ENCODE measurements at places on chromosomes 7 and 10.

DNA sequence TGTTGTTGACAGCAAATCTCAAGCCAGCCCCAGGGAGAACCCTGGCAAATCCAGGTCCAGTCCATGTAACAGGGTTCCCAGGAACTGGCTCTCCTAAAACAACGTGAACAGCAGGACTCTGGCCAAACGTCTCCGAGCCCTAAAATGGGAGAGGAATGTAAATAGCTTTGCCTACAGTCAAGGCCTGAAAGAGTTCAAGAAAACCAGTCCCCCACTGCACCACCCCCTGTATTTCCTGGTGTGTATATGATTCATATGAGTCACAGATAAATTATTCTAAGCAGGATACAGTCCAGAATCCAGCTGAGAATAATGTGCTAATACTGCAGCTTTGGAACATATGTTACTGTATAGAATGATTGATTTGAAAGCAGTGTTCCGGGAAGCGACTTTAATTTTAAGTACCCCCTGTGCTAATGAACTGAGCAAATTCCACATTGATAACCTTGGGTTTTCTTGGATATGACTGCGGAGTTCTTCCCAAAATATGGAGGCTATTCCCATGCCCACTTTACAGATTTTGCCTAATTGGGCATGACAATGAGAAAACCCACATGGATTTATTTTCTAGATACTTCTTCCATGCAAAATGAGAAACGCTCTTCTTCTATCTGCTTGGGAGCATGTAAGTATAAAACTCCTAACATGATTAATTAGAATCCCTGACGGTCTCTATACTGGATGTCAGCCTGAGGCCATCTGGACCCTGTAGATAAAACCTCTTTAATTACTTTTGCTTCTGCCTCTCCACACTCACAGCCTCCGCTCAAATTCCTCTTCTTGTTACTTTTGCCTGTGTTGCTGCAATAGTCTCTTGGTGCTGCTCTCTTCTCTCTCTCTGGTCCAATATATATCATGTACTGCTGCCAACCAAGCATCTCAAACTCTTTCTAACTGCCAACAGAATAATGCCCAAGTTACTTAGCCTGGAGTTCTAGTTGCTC, 50.2 kb downstream of the LAMB4 start:
- peak; percentile 82 for DNase-seq

GRCh38 chr10:69392481-69393000, 24.2 kb downstream of the TACR2 start:
- DNase-seq, result peak; percentile 56

DNA sequence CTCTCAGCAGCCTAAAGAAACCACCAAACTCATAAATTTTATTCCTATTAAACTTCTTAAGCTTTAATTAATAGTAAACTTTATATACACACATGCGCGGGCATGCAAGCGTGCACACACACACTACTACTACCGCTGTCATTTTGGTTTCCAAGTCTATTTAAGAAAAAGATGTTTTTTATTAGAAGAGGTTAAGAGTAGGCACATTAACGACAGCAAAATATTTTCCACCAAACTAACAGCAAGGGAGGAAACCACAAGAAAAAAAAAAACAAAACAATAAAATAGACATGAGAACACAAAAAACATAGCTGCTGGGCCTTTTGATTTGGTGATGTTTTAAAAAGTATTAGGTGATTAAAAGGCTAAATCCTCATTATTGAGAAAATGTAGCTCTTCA, 28.6 kb downstream of the RTKN2 start:
- no peak for DNase-seq

DNA sequence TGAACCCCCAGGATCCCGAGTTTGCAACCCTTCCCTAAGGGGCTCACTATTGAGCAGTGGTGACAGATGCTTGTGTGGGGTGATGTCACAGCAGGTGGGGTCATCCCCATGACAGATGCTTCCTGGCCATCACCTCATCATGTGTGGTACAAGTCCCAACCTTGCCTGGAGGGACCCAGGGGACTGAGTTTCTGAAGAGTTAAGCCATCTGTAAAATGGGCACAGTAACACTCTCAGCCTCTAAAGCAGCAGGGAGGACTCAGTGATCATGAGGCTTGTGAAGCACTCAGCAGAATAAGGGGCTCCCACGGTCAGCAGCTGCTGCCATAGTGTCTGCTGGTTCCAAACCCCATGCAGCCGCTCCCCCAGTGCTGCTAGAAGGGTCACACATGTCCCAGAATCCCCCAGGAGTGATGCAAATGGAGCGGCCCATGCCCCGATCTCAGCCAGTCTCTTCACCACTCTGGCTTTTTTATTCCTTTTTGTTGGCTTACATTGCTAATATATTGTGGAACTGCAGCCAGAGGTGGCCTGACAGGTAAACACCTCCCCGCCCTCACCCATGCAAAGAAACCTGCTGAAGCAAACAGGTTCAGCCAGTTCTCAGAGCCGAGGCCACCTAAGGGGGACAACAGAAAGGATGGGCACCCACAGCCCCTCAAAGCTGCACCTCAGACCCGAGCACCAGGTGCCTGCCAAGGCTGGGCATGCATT, 102.1 kb upstream of the PDGFA start:
- no peak for DNase-seq

- DNase-seq, result no peak
Measured at GRCh38 chr10:22727663-22728062, 13.3 kb upstream of the PIP4K2A start.

DNA sequence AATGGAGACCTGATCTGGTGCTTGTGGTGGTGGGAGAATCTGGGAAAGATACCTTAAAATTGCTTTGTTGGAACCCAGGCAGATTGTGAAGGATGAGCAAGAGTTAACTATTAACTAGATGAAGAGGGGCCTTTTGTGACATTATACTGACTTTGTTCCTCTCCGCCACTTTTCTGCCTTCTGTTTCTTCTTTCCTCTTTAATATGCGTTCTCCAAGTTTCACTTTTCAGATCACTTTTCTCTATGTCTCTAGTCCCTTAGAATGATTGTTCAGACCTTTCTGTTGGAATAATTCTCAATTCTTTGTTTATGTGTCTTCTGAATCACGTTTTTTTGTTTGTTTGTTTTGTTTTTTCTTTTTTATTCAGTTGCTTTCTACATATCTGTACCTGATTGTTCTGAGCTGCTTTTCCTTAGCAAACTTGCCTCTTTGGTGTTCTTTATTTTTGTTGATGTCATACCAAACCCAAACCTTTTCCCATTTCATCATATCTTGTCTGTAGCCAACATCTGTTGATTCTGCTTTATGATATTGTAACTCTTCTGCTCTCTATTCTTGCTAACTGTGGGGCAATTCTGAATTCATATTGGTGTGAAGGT, 2.8 kb downstream of the BMPR1A start:
- no peak for DNase-seq

DNA sequence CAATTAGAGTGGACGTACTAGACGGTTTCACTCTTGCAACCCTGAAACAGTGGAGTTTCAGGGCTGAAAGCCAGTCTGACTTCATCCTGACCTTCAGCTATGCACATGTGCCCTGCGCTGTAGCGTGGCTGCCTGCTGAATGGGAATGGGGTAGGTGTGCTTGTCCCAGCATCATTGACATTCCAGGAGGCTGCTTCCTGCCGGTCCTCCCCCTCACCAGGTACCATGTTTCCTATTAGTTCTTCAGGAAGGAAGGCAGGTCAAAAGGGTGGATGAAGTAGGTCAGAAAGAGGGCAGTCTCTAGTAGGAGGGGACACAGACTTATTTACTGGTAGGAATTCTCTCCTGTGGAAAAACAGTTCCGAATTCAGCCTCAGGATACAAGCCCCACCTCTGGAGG, 551.8 kb upstream of the GALNT17 start:
- no peak for DNase-seq

GRCh38 chr7:91465595-91466061, 201.4 kb downstream of the FZD1 start:
- DNase-seq, result no peak

- DNase-seq, result no peak
Measured at GRCh38 chr7:44618753-44619152, 12.3 kb downstream of the OGDH start.

DNA sequence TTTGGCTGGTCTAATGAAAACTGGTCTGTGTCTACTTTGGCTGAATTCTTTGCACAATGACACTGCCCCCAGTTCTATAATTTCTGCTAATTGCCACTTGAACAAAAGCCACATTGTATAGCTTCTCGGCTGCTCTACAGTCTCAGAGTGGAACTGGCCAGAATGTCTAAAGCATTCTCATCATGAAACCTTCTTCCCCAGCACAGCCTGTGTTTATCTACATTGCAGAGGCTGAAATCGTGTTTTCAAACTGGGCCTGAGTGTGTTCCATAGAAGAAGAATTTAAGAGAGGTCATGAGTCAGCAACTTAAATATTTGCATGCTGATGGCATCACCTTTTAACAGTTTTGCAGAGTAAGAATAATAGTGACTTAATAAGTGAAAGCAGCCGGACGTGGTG, 177.2 kb downstream of the BUB3 start:
- DNase-seq, result no peak

GRCh38 chr7:47776335-47776734, 171.9 kb downstream of the PKD1L1 start:
- no peak for DNase-seq

GRCh38 chr10:61028861-61029361, 84.9 kb upstream of the RHOBTB1 start:
- no peak for DNase-seq

DNA sequence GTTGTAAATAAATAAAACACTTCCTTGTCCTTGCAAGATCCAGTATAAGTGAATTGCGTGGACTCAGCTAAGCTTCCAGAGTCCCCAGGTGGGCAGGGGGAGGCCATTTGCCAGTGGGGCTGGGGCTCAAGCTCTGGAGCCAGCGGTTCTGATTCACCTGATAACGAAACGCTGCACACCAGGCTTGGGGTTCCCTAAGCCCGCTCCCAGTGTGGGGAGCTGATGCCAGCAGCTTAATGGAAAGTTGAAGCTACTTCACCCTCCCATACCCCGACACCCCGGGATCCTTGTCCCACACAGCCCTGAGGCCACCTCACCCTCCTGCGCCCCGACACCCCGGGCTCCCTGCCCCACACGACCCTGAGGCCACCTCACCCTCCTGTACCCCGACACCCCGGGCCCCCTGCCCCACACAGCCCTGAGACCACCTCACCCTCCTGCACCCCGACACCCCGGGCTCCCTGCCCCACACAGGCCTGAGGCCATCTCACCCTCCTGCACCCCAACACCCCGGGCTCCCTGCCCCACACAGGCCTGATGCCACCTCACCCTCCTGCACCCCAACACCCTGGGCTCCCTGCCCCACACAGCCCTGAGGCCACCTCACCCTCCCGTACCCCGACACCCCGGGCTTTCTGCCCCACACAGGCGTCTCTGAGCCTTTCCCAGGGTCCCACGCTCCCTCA, 30.8 kb downstream of the FKBP6 start:
- DNase-seq, result no peak

- no peak for DNase-seq
Measured at GRCh38 chr10:126187399-126187798, 200.9 kb downstream of the ADAM12 start.

GRCh38 chr7:99393355-99394187, 14.8 kb downstream of the PDAP1 start:
- DNase-seq, result peak; percentile 12

- DNase-seq, result no peak
Measured at GRCh38 chr7:41809529-41809939, 106.6 kb upstream of the INHBA start.

GRCh38 chr7:28297801-28298459, 114.4 kb upstream of the CREB5 start:
- no peak for DNase-seq

DNA sequence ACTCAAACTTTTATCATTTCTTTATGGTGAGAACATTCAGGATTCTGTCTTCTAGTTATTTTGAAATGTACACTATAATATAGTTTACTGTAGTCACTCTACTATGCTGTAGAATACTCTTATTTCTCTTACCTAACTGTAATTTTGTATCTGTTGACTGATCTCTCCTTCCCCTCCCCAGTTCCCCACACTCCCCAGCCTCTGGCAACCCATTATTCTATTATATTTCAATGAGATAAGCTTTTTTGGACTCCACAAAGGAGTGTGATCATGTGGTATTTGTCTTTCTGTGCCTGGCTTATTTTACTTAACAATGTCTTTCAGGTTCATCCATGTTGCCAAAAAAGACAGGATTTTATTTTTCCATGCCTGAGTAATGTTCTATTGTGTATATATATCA, 71.4 kb upstream of the DYNC1I1 start:
- no peak for DNase-seq

DNA sequence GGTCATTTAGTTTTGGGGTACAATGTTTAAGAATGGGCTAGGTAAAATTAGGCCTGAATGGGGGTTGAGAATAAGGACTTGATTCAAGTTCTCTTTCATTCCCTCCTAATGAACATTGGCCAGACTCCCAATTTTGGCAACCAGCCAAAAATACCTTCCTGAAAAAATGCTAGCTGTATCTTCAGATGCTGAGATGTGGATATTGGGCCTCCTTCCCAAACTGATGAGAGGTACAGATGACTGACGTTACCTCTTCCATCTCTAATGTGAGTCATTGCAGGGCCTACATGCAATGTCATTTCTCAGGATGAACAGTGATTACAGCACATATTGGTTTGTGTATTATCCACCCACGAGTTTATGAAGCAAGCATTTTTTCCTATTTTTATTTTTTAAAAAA, 151.6 kb downstream of the SND1 start:
- DNase-seq, result no peak

DNA sequence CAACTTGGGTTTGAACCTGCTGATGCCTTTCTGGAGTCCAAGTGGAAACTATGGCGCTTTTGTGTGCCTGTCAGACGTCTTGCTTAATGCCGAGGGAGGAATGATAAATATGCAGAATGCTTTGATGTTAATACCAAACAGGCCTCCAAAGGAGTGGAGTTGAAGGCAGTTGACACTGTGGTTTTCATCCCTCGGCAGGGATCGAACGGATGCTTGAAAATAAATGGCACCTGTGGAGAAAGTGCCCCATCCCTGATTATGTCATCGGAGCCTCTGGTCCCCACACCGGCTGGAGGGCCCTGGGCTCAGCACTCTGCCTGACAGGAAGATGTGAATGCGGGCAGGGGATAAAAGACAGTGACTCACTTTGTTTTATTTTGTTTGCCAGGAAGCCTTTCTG, 148.7 kb upstream of the GPR26 start:
- no peak for DNase-seq

DNA sequence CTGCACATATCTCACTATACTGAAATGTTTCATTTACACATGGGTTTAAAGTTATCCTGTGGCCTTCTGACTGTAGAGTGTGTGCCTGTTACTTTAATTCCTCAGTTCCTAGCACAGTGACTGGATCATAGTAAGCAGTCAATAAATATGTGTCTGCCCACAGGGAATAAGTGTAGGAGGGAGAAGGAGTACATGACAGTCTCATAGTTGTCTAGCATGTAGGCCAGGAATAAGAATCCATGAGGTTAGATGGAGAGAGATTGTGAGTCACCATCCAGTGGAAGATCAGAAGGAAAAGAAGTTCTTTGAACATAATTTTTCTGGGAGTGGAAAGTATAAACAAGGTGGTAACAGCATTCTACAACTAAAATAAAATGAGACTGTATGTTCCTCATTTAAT, 36.6 kb upstream of the SEMA3A start:
- DNase-seq, result no peak

GRCh38 chr10:3002304-3002703, 65.0 kb upstream of the PFKP start:
- DNase-seq, result no peak

GRCh38 chr10:112751651-112752050, 198.4 kb upstream of the TCF7L2 start:
- no peak for DNase-seq

- no peak for DNase-seq
Measured at GRCh38 chr7:142804728-142805207, 34.0 kb downstream of the PRSS2 start.

- DNase-seq, result no peak
Measured at GRCh38 chr10:124325998-124326636, 92.6 kb downstream of the OAT start.
